ENCODE measurements at places on chromosomes 2 and 18.
A peak's percentile ranks its signal among the peaks of the same experiment; 100 is the strongest.

DNA sequence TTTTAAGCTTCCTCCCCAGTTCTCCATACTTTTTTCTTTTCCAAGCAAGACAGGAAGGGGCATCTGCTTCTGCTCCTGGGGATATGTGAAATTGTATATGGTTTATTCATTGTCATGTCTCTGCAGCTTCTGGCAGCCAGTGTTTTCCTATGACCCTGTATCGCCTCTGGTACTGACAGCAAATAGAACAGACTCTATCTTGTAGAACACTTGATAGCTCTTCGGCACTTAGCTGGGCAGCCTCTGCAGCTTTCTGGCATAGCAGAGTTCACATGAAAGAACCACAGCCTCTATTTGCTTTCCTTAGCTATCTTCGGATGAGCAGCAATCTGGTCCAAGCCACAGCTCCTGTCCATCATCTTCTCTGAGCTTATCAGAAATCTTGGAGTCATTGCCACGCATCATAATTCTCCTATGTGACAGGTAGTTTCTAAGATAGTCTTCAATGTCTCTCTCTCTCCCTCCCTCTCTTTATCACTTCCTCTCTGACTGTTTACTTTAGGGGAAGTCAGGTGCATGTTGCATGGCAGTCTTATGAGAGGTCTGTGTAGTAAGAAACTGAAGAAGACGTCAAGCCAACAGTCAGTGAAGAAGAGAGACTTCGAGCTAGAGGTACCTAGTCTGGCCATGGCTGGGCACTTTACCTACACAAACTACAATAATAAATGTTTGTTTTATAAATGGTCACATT lies 627.7 kb upstream of the CDH2 start:
- no peak for DNase-seq

DNA sequence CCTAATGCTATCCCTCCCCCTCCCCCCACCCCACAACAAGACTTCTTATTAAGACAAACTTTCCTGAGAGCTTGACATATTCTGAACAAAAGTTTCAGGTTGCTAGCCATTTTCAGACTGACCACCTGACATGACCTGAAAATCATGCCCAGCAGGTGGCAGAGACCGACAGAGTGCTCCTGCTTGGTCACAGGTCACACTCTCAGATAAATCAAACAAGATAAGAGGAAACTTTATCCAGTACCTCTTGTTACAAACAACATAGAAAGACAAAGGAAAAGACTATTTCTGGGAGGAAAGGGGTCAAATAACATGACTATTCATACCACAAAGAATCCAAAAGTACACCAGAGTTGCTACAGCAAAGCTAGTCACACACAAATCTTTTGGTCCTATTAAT lies 107.4 kb downstream of the TMEM200C start:
- DNase-seq: no peak

- DNase-seq: no peak
These were observed 108.2 kb downstream of the ZNF516 start for GRCh38 chr18:76386886-76387285.

DNA sequence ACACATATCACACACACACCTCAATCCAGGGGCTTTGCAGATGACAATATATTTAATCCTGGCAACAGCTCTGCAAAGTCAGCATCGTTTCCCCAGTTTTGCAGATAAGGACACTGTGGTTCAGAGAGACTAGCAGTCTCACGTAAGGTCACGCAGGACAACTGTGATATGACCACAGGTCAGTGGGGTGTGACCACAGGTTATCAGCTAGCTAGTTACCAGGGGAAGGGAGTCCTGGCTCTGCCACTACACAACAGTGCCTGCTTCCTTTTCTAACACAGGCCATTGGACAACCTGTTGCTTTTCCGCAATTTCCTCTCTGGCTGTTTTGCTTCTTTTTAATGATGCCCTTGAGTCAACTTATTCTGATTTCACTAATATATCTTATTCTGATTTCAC lies 33.3 kb downstream of the RBMS1 start:
- no peak for DNase-seq

GRCh38 chr2:39851251-39851650 lies 72.2 kb upstream of the THUMPD2 start:
- DNase-seq: no peak

GRCh38 chr2:232323328-232323650 lies 55.3 kb upstream of the ALPP start:
- DNase-seq: no peak

GRCh38 chr2:164644036-164644700 lies 22.9 kb upstream of the GRB14 start:
- DNase-seq: no peak

DNA sequence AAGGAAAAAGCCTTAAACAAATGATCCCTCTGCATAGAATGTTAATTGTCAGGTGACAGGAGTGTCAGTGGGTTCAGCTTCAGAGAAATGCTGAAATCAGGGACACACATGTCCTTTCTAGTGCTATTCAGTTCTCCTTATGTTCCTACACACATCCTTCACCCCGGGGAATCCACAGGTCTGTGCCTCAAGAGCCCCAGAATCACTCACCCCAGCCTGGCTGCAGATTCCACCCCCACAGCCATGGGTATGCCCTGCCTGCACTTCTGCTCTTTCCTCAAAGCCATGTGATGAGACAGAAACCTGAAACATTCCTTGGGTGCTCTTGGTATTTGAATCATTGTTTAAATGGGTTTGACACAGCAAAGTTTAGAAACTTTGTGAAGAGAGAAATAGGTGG lies 27.4 kb upstream of the FZD7 start:
- no peak for DNase-seq

DNA sequence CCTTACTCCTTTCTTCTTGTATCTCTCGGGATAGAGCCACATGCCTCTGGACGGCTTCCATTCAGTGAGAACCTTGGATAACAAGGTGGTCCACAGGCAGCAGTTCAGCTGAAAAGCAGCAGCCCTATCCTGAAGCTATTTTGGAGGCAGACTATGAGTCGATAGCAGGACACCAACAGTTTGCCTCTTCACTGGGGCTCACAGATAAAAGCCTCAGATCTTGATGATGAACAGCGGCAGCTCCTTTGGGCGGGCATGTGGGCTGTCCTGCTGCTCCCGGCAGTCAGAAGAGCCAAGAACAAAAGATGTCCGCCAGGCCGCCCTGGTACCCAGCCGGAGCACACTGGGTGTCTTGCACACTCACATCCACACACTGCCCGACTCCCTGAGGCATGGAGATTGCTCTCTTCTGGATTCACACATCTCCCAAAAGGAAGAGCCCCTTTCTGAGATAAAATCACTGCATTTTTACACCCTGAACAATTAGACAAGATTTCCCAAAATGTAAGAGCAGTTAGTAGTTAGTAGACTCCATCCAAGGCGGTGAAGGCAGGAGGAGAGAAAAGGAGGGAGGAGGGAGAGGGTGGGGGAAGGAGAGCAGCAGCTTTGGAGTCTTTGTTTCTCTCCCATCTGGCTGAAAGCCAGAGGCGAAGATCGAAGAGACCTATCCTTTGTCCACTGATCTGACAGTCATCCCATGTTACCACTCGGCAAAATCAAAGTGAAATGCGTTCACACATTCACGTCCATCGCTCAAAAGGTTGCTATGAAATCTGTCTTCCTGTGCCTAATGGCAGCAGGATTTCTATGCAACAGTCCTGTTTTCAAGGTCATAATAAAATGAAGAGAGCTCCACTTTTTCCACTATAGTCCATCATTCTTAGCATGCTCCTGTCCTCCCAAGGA lies 90.1 kb upstream of the KLF7 start:
- no peak for DNase-seq

- no peak for DNase-seq
These were observed 479.1 kb upstream of the NRXN1 start for GRCh38 chr2:51511002-51511401.

GRCh38 chr2:208407667-208408066 lies 1.1 kb downstream of the PTH2R start:
- no peak for DNase-seq

GRCh38 chr18:58992301-58993231 lies 127.9 kb downstream of the ZNF532 start:
- no peak for DNase-seq

- DNase-seq: no peak
These were observed 60.7 kb downstream of the INPP4A start for GRCh38 chr2:98505311-98505808.

DNA sequence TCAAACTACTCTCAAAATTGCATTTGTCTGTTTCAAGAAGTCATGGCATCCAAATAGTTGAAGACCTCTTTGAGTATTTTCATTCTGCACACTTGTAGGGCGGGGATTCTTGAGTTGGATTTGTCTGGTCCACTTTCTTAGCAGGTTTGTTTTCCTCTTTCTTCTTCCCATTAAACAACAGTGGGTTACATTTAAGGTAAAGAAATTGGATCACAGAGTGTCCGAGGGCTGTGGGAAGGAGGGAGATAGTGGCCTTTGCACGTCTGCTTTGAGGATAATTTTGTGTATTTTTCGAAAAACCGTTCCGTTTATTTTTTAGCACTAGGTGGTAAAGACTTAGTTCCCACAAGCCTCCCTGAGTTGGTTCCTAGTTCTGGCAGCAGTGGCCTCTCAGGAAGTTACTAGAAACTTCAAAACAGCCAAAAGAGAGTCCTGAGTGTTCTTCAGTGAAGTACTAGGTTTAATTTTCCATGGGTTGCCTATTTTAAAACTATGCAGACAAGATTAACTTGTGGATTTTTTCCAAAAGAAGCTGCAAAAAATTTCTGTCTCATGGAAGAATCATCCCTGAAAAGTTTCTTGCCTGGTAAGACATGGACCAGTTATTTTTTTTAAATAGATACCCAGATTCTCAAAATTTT lies 107.9 kb downstream of the CDC42EP3 start:
- DNase-seq: no peak

DNA sequence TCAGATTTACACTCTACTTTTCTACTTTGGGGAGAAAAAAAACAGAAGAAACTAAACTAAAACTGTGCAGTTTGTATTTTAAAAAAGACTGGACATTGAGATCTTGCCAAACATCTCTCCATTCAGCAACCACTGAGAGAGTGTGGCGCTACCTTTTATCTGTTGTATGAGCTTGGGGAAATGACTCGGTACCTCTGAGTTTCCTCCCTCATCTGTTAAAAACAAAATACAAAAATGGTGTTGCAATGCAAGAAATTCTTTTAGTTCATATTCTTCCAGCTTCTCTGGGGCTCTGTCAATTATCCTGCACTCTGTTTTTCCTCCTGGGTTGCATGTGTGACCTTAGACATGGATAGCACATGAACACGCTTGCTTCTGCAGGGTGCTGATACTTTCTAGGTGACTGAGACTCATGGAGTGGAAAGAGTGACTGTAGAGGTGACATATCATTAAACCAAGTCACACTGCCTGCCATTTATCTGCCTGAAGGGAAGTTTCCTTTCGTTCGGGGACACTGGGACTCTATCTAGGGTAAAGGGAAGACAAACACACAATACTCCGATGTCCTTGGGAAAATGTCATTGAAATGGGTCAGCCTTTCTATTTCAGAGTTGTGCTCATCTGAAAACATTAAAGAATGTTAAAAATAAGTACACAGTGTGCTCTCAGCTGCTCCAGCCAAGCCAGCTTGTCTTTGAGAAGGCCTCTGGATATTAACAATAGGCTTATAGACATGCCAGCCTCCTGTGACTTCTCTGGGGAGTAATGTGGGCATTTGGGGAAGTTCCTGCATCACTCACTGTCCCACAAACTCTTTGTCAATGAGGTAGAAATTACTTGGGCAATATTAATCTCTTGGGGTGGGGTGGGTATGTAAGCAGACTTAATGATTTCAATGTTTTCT lies 91.4 kb downstream of the TRIB2 start:
- no peak for DNase-seq

DNA sequence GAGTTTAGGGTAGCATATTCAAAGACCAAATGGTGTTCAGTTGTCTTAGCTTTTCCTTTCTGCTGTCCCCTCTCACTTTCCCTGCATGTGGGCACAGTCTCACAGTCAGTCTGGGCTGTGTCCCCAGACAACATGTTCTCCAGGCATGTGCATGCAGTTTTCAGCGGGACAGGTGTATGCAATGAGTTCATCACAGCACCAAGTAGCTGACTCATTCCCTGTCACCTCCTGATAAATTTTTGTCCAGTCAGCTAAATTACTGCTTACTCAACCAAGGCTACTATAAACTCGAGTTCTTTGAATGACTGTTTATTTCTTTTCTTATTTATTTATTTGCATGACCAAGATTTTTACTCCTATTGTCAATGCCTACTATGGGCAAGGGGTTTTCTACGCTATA lies 148.8 kb upstream of the CDH19 start:
- DNase-seq: no peak

GRCh38 chr2:134583997-134584520 lies 134.7 kb downstream of the TMEM163 start:
- no peak for DNase-seq

- no peak for DNase-seq
These were observed 117.3 kb upstream of the VWC2L start for GRCh38 chr2:214293593-214293992.

- DNase-seq: no peak
These were observed 96.9 kb downstream of the SETBP1 start for GRCh38 chr18:44777457-44778192.

DNA sequence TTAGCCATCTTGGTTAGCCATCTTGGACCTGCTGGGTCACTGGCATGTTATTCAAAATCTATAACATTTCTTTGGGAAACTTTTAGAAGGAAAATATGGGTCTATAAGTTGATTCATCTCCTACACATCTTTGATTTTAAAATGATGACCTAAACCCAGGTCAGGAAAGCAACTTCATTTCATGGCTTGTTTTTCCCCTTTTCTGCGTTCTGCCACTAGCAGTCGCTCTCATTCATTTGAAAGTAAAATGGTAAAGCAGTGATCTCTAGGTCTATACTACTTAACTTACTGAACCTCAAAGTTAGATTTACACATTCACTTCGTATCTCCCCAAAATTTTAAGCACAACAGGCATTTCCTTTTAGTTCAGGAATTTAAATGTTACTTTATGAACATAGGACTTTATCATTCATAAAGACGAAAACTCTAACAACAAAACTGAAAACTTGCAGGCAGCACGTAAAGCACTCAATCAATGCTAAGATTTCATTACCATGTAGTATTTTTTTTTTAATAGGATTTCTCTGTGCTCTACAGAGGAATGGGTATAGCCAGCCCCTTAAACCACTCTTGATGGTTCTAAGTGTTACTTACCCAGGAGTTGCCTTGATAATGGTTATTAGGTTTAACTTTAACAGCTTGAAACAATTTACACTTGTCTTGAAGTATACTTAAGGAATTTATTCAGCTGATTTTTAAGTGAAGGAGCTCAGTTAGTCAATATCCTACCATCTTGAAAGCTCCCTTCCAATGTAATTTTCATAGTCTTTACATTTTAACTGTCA lies 62.5 kb downstream of the GORASP2 start:
- no peak for DNase-seq

DNA sequence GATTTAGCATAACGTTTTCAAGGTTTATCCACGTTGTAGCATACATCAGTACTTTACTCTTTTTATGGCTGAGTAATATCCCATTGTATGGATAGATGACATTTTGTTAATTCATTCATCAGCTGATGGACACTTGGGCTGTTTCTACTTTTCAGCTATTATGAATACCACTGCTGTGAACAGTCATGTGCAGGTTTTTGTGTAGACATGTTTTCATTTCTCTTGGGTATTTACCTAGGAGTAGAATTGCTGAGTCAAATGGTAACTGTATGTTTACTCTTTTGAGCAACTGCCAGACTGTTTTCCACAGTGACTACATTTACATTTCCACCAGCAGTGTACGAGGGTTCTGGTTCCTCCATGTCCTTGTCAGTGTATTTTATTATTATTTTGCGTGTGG lies 33.9 kb downstream of the COX7A2L start:
- peak; percentile 55 for DNase-seq

- no peak for DNase-seq
These were observed 226.6 kb downstream of the NAPG start for GRCh38 chr18:10752382-10752781.

GRCh38 chr2:232999354-232999753 lies 13.7 kb downstream of the NGEF start:
- DNase-seq: no peak

- no peak for DNase-seq
These were observed 138.3 kb upstream of the ID2 start for GRCh38 chr2:8543383-8544170.
